Stimulated activated CD4-positive, alpha-beta T cell treated with anti-CD3 and anti-CD28 coated beads, Interleukin-1b, Interleukin-23, amount 100 ng/mL, for 1 hour (primary cell): ENCODE measurements at places on chromosomes 5 and 9.

- DNase-seq = no peak
Measured at GRCh38 chr5:151556806-151557205, 34.3 kb downstream of the FAT2 start.

DNA sequence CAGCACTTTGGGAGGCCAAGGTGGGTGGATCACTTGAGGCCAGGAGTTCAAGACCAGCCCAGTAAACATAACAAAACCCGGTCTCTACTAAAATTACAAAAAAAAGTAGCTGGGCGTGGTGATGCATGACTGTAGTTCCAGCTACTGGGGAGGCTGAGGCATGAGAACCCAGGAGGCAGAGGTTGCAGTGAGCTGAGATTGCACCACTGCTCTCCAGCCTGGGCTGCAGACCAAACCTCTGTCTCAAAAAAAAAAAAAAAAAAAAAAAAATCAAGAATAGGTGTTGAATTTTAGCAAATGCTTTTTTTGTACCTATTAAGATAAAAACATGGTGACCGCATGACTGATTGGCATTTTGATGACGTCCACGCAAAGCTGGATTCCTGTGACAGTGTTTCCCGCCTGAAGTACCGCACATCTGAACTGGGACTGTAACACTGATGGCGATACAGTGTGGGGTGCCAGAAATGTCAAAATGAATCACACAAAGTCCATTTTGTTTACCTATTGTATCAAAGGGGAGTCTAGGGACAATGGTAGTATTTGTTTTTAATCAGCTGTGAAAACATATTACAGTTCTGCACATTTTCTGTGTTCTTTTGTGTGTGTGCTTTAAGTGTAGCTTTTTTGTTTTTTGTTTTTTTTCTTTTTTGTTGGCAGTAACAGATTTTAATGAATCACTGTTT is 23.2 kb upstream of the TBC1D9B start:
- DNase-seq = no peak

- no peak for DNase-seq
Measured at GRCh38 chr5:51452562-51452961, 69.3 kb downstream of the ISL1 start.

- no peak for DNase-seq
Measured at GRCh38 chr5:5688925-5689310, 266.4 kb downstream of the ICE1 start.

GRCh38 chr9:76562511-76562911 is 103.5 kb downstream of the GCNT1 start:
- DNase-seq = no peak

GRCh38 chr5:73906277-73906676 is 280.3 kb downstream of the ARHGEF28 start:
- no peak for DNase-seq

- no peak for DNase-seq
Measured at GRCh38 chr9:35757226-35757891, 3.3 kb upstream of the MSMP start.

- no peak for DNase-seq
Measured at GRCh38 chr5:36570301-36571095, 35.9 kb upstream of the SLC1A3 start.

DNA sequence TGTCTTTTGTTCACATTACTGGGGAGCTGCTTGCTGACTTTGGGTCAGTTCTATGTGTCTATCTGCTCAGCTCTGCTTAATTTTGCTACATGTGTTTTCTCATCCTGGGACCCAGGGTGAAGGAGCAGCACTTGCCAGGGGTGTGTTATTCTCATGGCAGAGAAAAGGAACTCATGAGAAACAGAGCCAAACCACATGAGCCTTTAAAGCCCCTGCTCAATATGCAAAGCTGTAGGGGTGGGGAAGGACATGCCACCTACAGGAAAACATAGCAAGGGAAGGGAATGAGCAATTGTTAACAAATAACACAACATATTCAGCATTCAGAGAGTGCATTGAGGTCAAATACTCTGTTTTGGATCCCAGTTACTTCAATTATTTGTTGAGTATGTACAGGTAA is 290.9 kb downstream of the CDK5RAP2 start:
- no peak for DNase-seq

GRCh38 chr9:128033609-128034008 is 33.5 kb downstream of the NAIF1 start:
- DNase-seq = no peak

GRCh38 chr5:87243161-87243844 is 24.4 kb upstream of the RASA1 start:
- no peak for DNase-seq

GRCh38 chr5:98929710-98930298 is 997 bp upstream of the CHD1 start:
- no peak for DNase-seq

GRCh38 chr5:39767916-39768315 is 343.1 kb upstream of the DAB2 start:
- no peak for DNase-seq
